PC-3 (cell line): ENCODE measurements at places on chromosomes 6 and 20. TPM values are rescaled to one million over a fixed set of nuclear protein-coding genes. Genes with fewer than 3 reads are reported as not detected.

The OR2H1 gene
- total RNA-seq, result not detected in 2 replicates

The NOX3 gene
- total RNA-seq, result not detected in 2 replicates

The PPP1R16B gene
- 0.04 and 0.12 TPM in 2 replicates for total RNA-seq

The TCF15 gene
- 0.40 and 0.98 TPM in 2 replicates for total RNA-seq

The SLC35F1 gene
- total RNA-seq, result not detected in 2 replicates

The TPBG gene
- 43.0 and 49.6 TPM in 2 replicates for total RNA-seq

The CLPSL2 gene
- not detected in 2 replicates for total RNA-seq

The OOEP gene
- total RNA-seq, result not detected in 2 replicates

The MOXD1 gene
- 5.0 and 9.9 TPM in 2 replicates for total RNA-seq

The SRMS gene
- 0.22 and 0.63 TPM in 2 replicates for total RNA-seq

The LINC00237 gene
- total RNA-seq, result not detected in 2 replicates

The CRIP3 gene
- 0.29 TPM in 2 replicates for total RNA-seq

The GNRH2 gene
- total RNA-seq, result 1.6 TPM in 1 of 2 replicates, not detected in the other

The TFB1M gene
- total RNA-seq, result 23.1 and 25.6 TPM in 2 replicates

The MBOAT1 gene
- total RNA-seq, result 8.4 and 10.3 TPM in 2 replicates

The MRAP2 gene
- total RNA-seq, result 0.07 and 0.12 TPM in 2 replicates

The SULF2 gene
- total RNA-seq, result 340 and 372 TPM in 2 replicates

The C4B gene
- 0.52 and 2.6 TPM in 2 replicates for total RNA-seq

The BTN1A1 gene
- not detected in 2 replicates for total RNA-seq

The ZC2HC1B gene
- not detected in 2 replicates for total RNA-seq

The ENPP3 gene
- total RNA-seq, result 0.18 TPM in 1 of 2 replicates, not detected in the other

The GLP1R gene
- total RNA-seq, result not detected in 2 replicates

The PLCB4 gene
- 16.9 and 25.4 TPM in 2 replicates for total RNA-seq

The COL21A1 gene
- 0.35 and 1.0 TPM in 2 replicates for total RNA-seq

The DPM1 gene
- 70.7 and 87.0 TPM in 2 replicates for total RNA-seq

The POU5F1 gene
- total RNA-seq, result not detected in 2 replicates

The SALL4 gene
- total RNA-seq, result 1.7 and 3.1 TPM in 2 replicates

The CEP85L gene
- total RNA-seq, result 3.9 and 7.8 TPM in 2 replicates

The TFAP2A gene
- total RNA-seq, result 29.4 and 35.5 TPM in 2 replicates

The TMEM200A gene
- 0.40 TPM in 1 of 2 replicates, not detected in the other for total RNA-seq

The ILRUN gene
- total RNA-seq, result 54.8 and 59.5 TPM in 2 replicates

The CPNE5 gene
- 0.29 TPM in 1 of 2 replicates, not detected in the other for total RNA-seq

The PLEKHG1 gene
- total RNA-seq, result 1.3 and 1.4 TPM in 2 replicates

The KCNK16 gene
- not detected in 2 replicates for total RNA-seq

The MLN gene
- not detected in 2 replicates for total RNA-seq

The ABCC10 gene
- total RNA-seq, result 23.1 and 40.5 TPM in 2 replicates

The PREX1 gene
- 18.9 and 22.1 TPM in 2 replicates for total RNA-seq

The RAD21L1 gene
- 0.11 and 0.58 TPM in 2 replicates for total RNA-seq

The CD24 gene
- 117 and 125 TPM in 2 replicates for total RNA-seq

The PSORS1C2 gene
- not detected in 2 replicates for total RNA-seq

The ARMH2 gene
- total RNA-seq, result not detected in 2 replicates

The UST gene
- 3.9 and 7.9 TPM in 2 replicates for total RNA-seq

The NKAPL gene
- not detected in 2 replicates for total RNA-seq

The SLC17A3 gene
- total RNA-seq, result not detected in 2 replicates

The SCRT2 gene
- total RNA-seq, result not detected in 2 replicates

The GPR6 gene
- total RNA-seq, result not detected in 2 replicates

The SPATA25 gene
- 0.40 and 0.46 TPM in 2 replicates for total RNA-seq

The GATA5 gene
- 0.18 and 0.46 TPM in 2 replicates for total RNA-seq

The LMBRD1 gene
- total RNA-seq, result 5.4 and 5.6 TPM in 2 replicates

The KCNQ5 gene
- 0.17 TPM in 1 of 2 replicates, not detected in the other for total RNA-seq

The SUN5 gene
- total RNA-seq, result not detected in 2 replicates
